ENCODE measurements at places on chromosomes 4 and X.
A peak's percentile ranks its signal among the peaks of the same experiment; 100 is the strongest.

DNA sequence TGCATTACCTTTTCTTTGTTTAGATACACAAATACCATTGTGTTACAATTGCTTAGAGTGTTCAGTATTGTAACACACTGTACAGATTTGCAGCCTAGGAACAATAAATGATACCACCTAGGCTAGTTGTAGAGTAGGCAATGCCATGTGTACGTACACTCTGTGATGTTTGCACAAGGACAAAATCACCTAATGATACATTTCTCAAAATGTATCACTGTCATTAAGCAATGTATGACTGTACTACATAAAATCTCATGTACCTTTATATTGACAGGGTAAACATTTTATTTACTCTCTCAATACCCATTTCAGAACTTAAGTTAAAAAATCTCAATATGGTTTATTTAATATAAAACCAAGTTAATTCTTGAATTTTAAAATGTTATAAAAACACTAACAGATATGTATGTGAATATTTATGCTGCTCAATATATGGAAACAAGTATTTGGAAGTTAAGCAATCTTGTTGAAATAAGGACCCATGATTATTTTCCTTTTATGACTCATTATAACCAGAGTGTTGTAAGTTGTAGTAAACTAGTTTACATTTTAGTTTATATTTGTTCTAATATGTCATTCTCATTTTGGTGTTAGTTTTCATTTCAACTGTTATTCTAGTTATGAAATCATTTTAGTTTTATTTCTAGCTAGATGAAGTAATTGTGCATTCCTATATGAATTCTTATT is 409.2 kb downstream of the TLL1 start:
- DNase-seq = no peak
- H3K36me3 ChIP-seq = no peaks in the 10 kb centered on the region
- no peaks in the 10 kb centered on the region for H3K27me3 ChIP-seq
- no peaks in the 10 kb centered on the region for H3K4me1 ChIP-seq
- no peak overlapping the region for H3K4me3 ChIP-seq

GRCh38 chr4:85430226-85430625 is 44.7 kb upstream of the ARHGAP24 start:
- H3K4me1 ChIP-seq = peaks cover 20% of the 10 kb centered on the region
- H3K4me3 ChIP-seq = no peak overlapping the region
- no peaks in the 10 kb centered on the region for H3K36me3 ChIP-seq
- no peaks in the 10 kb centered on the region for H3K27me3 ChIP-seq
- DNase-seq = no peak

DNA sequence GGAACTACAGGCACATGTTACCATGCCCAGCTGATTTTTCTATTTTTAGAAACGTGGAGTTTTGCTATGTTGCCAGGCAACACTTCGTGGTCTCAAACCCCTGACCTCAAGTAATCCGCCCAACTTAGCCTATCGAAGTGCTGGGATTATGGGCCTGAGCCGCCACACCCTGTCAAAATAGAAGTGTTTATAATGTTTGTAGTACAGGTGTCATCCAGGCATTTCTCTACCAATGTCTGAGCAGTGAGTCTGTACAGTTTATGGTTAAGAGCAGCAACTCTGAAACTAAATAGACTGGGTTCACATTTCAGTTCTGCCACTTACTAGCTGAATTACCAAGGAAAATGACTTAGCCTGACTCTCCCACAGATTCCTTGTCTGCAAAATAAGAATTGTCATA is 460.4 kb upstream of the GALNT7 start:
- H3K4me3 ChIP-seq = no peak overlapping the region
- H3K27ac ChIP-seq = no peak overlapping the region
- H3K27me3 ChIP-seq = peaks cover 29% of the 10 kb centered on the region
- H3K4me1 ChIP-seq = peaks cover 27% of the 10 kb centered on the region

GRCh38 chrX:112147206-112147605 is 64.6 kb upstream of the TRPC5 start:
- no peaks in the 10 kb centered on the region for H3K36me3 ChIP-seq
- no peak overlapping the region for H3K4me3 ChIP-seq
- H3K27me3 ChIP-seq = no peaks in the 10 kb centered on the region
- peak; percentile 20 for DNase-seq

- no peak overlapping the region for H3K27ac ChIP-seq
- H3K4me3 ChIP-seq = no peak overlapping the region
- H3K4me1 ChIP-seq = peaks cover 16% of the 10 kb centered on the region
- H3K27me3 ChIP-seq = no peaks in the 10 kb centered on the region
- H3K36me3 ChIP-seq = no peaks in the 10 kb centered on the region
- no peak for DNase-seq
Measured at GRCh38 chr4:27206009-27206408, 345.4 kb downstream of the STIM2 start.

GRCh38 chr4:186249785-186250754 is 15.9 kb upstream of the F11 start:
- peaks cover 12% of the 10 kb centered on the region for H3K36me3 ChIP-seq
- no peak for DNase-seq
- peaks cover 56% of the 10 kb centered on the region for H3K4me1 ChIP-seq
- H3K4me3 ChIP-seq = peak overlapping the region; percentile 56
- peak overlapping the region; percentile 100 for H3K27ac ChIP-seq

GRCh38 chr4:104879367-104879766 is 267.3 kb upstream of the TET2 start:
- DNase-seq = no peak
- peaks cover 4% of the 10 kb centered on the region for H3K4me1 ChIP-seq
- no peak overlapping the region for H3K4me3 ChIP-seq
- H3K27ac ChIP-seq = no peak overlapping the region

- peak; percentile 36 for DNase-seq
- peak overlapping the region; percentile 100 for H3K4me3 ChIP-seq
- H3K4me1 ChIP-seq = peaks cover 25% of the 10 kb centered on the region
Measured at GRCh38 chr4:173370130-173370476, 651 bp upstream of the SAP30 start.

- H3K27me3 ChIP-seq = no peaks in the 10 kb centered on the region
- no peak overlapping the region for H3K4me3 ChIP-seq
- H3K4me1 ChIP-seq = peaks cover 14% of the 10 kb centered on the region
- H3K27ac ChIP-seq = no peak overlapping the region
- H3K36me3 ChIP-seq = no peaks in the 10 kb centered on the region
Measured at GRCh38 chr4:156642161-156642560, 329.4 kb downstream of the PDGFC start.

DNA sequence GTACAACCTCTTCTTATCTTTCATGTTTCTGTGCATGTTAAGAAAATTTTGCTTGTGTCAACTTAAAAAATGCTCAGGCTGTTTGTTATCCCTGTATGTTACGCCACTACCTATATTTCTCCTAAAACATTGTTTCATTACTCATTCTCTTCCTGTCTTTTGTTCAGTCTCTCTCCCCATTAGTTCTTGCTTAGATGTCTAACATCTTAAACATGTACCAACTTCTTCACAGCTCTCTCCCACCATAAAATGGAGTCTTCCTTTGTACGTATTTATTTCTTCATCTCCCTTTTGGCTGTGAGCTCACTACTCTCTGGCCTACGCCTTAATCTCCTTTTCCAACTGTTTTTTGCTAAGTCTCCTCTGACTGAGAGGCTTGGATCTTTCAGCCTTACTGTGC is 36.4 kb downstream of the PCDH7 start:
- no peaks in the 10 kb centered on the region for H3K36me3 ChIP-seq
- H3K27ac ChIP-seq = no peak overlapping the region
- DNase-seq = no peak
- no peak overlapping the region for H3K4me3 ChIP-seq
- H3K4me1 ChIP-seq = no peaks in the 10 kb centered on the region

DNA sequence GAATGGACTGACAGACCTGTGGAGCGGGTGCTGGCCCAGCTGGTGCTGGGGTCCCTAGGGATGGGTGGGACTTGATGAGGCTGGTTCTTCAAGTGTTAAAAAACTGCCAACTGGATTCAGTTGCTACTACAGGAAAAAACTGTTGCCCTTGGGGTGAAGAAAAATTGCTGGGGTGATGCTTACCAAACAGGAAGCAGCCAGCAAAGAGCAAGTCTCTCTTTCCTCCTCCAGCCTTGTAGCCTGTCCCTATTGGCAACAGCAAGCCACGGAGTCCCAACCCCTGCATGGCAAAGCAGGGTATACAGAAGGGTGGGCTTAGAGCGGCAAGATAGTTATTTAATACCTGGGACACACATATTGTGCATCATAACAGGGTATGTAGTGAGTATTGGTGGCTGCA is 60.1 kb upstream of the ATP8A1 start:
- no peak overlapping the region for H3K27ac ChIP-seq
- H3K27me3 ChIP-seq = no peaks in the 10 kb centered on the region
- no peaks in the 10 kb centered on the region for H3K36me3 ChIP-seq
- DNase-seq = no peak
- peaks cover 7% of the 10 kb centered on the region for H3K4me1 ChIP-seq

DNA sequence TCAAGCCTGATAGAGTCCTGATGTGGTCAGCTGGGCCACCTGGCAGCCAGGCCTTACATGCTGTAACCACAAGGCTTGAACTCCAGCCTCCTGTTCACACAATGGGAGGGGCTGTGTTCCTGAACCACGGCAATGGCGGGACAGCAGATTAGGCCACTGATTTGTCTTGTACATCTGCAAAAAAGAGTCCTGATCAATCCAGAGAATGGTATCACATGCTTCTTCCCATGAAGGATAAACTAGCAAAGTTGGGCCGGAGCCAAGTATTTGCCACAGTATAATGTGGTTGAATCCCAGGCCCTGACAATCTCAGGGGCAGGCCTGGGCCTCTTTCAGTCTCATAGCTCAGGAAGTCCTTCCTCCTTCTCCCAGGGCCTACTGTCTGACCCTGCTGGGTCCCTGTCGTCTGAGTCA is 2182.5 kb upstream of the AGA start:
- H3K27me3 ChIP-seq = no peaks in the 10 kb centered on the region
- DNase-seq = no peak
- H3K27ac ChIP-seq = peak overlapping the region; percentile 38
- no peaks in the 10 kb centered on the region for H3K36me3 ChIP-seq

DNA sequence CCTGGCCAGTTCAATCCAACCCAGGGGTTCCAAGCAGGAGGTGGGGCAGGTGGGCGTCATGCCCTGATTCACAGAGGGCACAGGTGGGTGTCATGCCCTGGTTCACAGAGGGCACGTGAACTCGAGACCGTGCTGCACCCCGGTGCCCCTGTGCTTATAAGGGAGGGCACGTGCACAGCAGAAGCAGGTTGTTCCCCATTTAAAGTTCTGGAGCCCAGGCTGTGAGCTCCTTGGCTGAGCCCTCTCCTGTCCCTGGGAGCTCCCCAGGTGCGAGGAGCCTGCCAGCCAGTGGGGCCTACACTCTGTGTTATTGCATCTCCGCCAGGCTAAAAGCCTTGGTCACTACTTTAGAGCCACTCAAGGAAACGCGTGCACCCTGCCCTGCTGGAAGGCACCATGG is 3.2 kb upstream of the CPZ start:
- no peaks in the 10 kb centered on the region for H3K27me3 ChIP-seq
- DNase-seq = no peak
- H3K4me1 ChIP-seq = peaks cover 38% of the 10 kb centered on the region
- H3K36me3 ChIP-seq = no peaks in the 10 kb centered on the region
- H3K27ac ChIP-seq = no peak overlapping the region

- peaks cover 2% of the 10 kb centered on the region for H3K27me3 ChIP-seq
- no peak overlapping the region for H3K4me3 ChIP-seq
- peak overlapping the region; percentile 13 for H3K27ac ChIP-seq
Measured at GRCh38 chr4:186027405-186027804, 41.6 kb upstream of the TLR3 start.

GRCh38 chr4:164748375-164748774 is 5.6 kb upstream of the SMIM31 start:
- DNase-seq = no peak
- H3K4me3 ChIP-seq = no peak overlapping the region
- peaks cover 28% of the 10 kb centered on the region for H3K36me3 ChIP-seq

DNA sequence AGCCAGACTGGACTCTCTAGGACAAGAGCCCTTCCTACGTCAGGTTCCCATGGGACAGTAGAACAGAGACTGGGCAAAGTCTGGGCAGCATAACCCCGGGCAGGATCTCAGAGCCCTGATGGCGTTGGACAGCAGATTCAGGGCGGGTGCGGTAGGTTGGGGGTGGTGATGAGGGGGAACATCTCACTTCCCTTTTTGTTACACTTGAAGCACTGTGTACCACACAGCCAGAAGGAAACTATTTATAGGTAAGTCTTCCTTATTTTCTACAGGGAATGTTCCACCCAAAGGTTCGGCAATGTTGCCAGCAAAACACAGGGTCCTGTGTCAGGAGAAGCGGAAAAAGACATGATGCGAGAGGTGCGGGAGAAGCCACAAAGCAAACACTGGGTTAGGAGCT is 54.3 kb downstream of the TSC22D3 start:
- DNase-seq = no peak
- peaks cover 38% of the 10 kb centered on the region for H3K4me1 ChIP-seq
- H3K27ac ChIP-seq = no peak overlapping the region
- H3K4me3 ChIP-seq = no peak overlapping the region
- H3K27me3 ChIP-seq = no peaks in the 10 kb centered on the region

- no peaks in the 10 kb centered on the region for H3K27me3 ChIP-seq
- H3K36me3 ChIP-seq = no peaks in the 10 kb centered on the region
- no peak overlapping the region for H3K4me3 ChIP-seq
- no peak overlapping the region for H3K27ac ChIP-seq
- H3K4me1 ChIP-seq = peaks cover 15% of the 10 kb centered on the region
- DNase-seq = no peak
Measured at GRCh38 chr4:93749292-93749761, 79.2 kb upstream of the ATOH1 start.

- H3K36me3 ChIP-seq = no peaks in the 10 kb centered on the region
- H3K4me1 ChIP-seq = peaks cover 25% of the 10 kb centered on the region
- no peak overlapping the region for H3K4me3 ChIP-seq
- no peak overlapping the region for H3K27ac ChIP-seq
- peaks cover 28% of the 10 kb centered on the region for H3K27me3 ChIP-seq
Measured at GRCh38 chr4:133143775-133144430, 5.2 kb upstream of the PCDH10 start.

DNA sequence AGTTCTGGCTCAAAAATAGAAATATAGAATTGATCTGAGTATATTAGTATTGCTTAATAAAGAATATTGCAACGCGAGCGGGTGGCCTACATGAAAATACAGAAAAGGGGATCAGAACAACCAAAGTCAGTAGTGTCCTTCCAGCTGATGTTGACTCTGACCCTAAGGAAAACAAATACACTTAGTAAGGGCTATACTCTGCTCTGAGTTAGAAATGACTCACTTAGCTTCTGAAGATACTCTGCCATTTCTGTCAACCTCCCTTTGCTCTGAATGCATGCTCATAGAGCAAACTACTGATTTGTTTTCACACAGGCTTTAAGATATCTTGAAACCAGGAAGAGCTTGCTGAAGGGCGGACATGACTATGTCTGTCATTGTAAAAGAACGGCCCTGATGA is 22.6 kb upstream of the NMU start:
- no peaks in the 10 kb centered on the region for H3K27me3 ChIP-seq
- peaks cover 23% of the 10 kb centered on the region for H3K4me1 ChIP-seq
- H3K27ac ChIP-seq = no peak overlapping the region
- DNase-seq = no peak
- H3K36me3 ChIP-seq = no peaks in the 10 kb centered on the region

DNA sequence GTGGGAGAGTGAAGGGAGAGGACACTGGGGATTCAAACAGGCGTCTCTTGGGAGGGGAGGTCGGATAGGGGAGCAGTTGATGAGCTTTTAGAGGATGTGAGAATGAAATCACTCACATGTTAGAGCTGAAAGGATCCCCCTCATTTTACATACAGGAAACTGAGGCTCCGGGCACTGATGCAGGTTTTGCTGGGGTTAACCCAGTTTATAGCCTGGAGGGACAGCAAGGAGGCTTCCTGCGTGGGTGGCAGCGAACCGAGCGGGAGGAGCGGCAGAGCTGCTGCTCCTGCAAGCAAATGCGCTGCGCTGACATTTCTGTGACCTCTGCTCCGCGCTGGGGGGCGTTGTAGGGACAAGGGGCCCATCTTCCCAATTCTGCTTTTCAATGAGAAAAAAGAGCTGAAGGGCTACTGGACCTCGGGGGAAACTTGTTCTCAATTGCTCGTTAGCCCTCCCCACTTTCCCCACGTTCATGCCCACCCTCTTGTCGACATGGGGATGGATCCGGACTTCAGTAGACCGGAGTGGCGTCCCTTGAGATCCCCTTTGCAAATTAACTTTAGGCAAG is 1.2 kb upstream of the NEUROG2 start:
- peak overlapping the region; percentile 71 for H3K4me3 ChIP-seq
- peak; percentile 66 for DNase-seq
- H3K4me1 ChIP-seq = peaks cover 59% of the 10 kb centered on the region

Data from WTC11 (cell line).